ENCODE measurements at places on chromosomes 3 and 15. TPM values are rescaled to one million over a fixed set of nuclear protein-coding genes. Genes with fewer than 3 reads are reported as not detected.

DNA sequence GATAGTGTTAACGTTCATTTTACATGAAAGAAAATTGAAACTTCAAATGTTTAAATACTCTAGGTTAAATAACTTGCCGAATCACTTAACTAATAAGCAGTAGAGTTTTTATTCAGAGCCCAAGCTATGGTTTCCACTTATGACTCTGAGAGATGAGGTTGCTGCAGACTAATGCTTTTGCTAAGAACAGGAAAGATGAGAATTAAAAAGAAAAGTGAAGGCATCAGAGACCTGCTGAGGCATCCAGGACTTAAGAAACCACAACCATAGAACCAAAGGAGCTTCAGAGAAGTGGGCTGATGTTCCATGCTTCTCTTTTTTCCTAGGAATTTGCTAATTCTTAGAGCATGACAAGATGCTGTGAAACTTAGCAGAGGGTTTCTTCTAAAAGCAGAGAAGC is 9.5 kb downstream of the HMG20A start:
- DNase-seq: no peak

The ZNF860 gene
- total RNA-seq: not detected

GRCh38 chr15:69782809-69783208 is 314.9 kb downstream of the TLE3 start:
- peak; percentile 60 for DNase-seq

- DNase-seq: no peak
These were observed 14.7 kb upstream of the SECISBP2L start for GRCh38 chr15:49060710-49061495.

DNA sequence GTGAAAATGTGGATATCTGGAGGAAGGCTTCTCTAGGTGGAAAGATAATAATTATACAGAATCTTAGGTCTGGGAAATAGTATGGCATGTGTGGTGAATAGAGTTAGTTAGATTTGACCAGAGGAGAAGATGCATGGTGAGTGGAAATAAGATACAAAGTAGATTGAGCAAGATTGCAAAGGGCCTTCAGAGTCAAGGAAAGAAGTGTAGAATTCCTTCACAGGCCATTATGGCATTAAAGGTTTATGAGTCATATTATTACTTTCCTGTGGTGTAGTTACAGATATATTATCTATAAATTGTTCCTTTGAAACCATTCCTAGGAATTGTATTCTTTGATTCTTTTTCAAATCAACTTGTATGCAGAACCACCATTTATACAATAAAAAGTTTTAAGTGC is 660.3 kb downstream of the SI start:
- no peak for DNase-seq

The HOMER2 gene
- 85.8 TPM for total RNA-seq

DNA sequence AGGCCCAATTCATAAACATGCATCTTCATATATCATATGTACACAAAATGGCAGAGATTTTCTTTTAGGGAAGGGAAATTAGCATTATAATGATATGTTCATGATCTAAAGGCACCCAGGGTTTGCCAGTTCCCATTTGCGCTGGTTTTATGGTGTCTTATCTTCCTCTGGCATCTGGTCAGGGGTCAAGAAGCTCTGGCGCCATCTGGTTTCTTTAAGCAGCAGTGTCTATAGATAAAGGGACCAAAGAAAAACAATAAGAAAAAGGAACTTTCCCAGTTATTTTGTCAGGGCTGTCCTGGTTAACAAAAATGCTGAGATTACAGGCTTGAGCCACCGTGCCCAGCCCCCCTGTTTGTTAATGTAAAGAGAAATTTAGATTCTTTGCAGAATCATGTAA is 3.3 kb upstream of the DCP1A start:
- no peak for DNase-seq

GRCh38 chr3:61893840-61894566 is 332.6 kb downstream of the PTPRG start:
- no peak for DNase-seq

The CASR gene
- total RNA-seq: not detected

The CD200 gene
- total RNA-seq: 3.2 TPM

DNA sequence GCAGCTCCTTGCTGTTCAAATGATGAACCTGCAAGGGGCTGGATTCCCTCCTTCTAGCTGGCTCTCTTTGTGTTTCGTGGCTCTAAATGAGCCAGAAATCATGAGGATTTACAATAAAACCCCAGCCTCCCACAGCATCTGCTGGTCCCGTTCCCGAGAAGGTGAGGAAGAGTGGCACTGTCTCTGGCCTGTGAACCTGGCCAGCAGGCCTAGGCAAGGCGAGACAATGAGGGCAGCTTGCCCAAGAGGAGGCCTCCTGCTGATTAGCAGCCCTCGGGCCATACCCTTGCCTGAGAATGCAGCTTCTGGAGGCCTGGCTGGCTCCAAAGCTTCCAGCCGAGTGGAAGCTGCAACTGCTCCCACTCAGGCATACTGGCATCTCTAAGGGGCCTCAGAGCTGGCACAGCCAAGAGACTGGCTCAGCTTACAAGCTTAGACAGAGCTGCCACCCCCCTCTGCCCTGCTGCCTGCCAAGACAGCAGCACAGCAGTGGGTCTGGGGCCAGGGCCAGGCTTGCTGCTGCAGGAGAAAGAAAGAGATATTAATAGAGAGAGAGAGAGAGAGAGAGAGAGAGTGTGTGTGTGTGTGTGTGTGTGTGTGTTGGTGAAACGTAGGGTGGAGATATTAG is 76.5 kb downstream of the HMG20A start:
- DNase-seq: peak; percentile 41

The ADCY5 gene
- 79.9 TPM for total RNA-seq

The CLCN2 gene
- total RNA-seq: 5.8 TPM

The NME9 gene
- not detected for total RNA-seq

- DNase-seq: no peak
These were observed 104.4 kb upstream of the C2CD4B start for GRCh38 chr15:62269504-62269903.

- DNase-seq: no peak
These were observed 98.1 kb upstream of the CTNNB1 start for GRCh38 chr3:41101231-41101630.

- DNase-seq: no peak
These were observed 49.5 kb downstream of the TP63 start for GRCh38 chr3:189680723-189681122.

The GUCA1C gene
- not detected for total RNA-seq

The PLA2G4D gene
- total RNA-seq: 2.9 TPM

GRCh38 chr3:129936757-129937156 is 37.8 kb upstream of the TRH start:
- peak; percentile 54 for DNase-seq

The GATM gene
- total RNA-seq: 74.7 TPM

The LIPH gene
- total RNA-seq: 79.7 TPM

DNA sequence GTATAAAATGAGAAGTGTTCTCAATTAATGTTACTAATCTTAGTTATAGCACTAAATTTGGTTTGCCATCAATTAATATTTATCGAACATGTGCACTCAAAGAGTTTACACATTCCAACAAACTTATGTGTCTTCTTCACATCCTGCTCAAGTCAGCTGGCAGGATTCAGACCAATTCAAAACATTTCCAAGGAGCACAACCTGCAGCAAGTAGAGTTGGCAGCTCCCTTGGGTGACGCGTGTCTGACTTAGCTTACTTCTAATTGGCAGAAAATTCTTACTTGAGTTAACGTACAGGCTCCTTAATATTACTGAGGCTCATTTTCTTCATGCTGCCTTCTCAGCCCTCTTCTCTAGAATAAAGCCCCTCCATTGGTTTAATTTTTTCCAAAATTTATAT is 110.4 kb upstream of the PFN2 start:
- no peak for DNase-seq

The GP5 gene
- not detected for total RNA-seq

GRCh38 chr3:151776259-151776740 is 37.6 kb upstream of the AADAC start:
- no peak for DNase-seq

GRCh38 chr3:99878005-99878404 is 60.3 kb downstream of the CMSS1 start:
- DNase-seq: no peak

DNA sequence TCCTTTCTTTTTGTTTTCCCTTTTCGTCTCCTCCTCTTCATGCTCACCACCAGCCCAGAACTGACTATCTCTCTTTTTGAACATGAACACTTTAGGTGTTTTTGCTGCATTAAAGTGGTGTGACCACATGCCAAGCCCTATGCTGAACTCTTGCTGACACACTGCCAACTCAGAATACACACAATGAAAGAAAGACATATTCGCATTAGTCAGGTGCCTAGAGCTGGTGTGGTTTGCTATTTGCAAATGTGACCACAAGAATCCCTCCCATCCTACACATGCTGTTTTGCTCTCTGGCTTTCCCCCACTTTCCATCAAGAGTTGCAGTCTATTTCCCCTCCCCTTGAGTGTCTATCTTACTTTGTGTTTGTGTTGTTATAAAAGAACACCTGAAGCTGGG is 967.8 kb upstream of the CFAP20DC start:
- DNase-seq: no peak

DNA sequence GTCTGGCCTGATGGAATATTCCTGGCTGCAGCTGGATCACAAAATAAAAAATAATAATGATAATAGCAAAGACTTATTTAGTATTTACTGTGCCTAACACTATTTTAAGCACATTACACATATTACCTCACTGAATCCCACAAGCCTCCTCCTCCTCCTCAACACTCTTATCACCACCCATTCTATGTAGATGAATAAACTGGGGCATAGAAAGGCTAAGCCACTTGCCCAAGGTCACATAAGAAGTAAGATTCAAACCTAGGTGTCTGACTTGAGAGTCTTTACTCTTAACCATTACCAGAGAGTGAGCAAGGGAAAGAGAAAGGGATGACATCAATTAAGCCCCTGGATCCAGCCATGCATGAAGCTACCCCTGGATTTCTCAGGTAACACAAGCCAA is 493.1 kb downstream of the SHQ1 start:
- DNase-seq: no peak

DNA sequence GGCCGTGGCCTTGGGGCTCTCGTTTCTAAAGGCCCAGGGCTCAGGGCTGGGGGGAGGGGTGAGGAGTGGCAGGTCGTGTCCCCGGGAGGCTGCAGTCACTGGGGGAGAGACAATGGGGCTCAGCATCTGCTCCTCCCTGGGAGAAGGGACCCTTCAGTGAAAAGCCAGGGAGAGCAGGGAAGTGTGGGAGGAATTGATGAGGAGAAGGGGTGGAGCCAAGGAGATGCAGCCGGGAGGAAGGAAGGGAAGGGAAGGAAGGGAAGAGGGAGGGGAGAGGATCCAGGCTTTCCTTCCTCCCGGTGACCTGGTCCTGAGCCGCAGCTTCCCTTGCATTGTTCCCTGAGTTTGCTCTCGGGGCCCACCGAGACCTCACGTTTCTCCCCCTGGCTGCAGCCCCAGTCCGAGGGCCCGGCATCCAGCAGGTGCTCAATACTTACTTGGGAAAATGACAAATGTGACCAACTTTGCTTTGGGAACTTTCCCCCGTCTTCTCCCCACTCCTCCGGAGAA is 1.4 kb upstream of the ZNF710 start:
- DNase-seq: peak; percentile 80

DNA sequence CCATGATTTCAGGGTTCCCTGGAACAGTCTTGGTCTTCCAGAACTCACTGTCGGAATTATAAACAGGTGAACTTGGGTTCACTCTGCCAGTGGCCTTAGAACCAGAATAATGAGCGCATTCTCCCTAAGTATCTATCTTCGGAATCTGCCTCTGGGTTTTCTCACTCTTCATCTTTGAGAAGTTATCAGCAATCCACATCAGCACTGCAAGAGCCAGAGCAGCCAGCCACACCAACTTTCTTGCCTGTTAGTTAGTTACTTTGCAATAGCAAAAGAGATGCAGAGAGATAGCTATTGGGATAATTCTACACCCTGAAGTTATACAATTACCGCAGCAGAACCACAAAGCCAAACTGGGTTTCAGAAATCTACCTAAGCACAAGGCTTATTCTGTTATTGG is 25.8 kb downstream of the GLB1 start:
- no peak for DNase-seq

- no peak for DNase-seq
These were observed 20.6 kb downstream of the NCK1 start for GRCh38 chr3:136882571-136882970.

The CDHR4 gene
- not detected for total RNA-seq

DNA sequence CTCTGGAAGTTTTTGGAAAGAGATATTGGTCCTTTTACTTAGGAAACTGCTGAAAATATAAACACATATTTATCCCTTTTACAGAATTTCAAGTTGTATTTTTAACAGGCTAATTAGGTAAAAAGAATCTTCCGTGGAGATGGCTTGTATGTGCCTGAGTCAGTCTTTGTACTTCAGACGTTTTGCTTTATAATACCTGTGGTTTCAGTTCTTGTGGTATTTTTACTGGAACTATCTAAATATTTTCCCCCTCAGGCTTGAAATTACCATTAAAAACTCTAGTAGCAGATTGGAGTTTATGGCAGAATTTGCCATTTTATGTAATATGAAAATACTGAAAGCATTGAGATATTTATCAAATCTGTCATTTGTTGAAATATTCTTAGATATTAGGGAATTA is 151.6 kb upstream of the CGNL1 start:
- no peak for DNase-seq

GRCh38 chr3:13385373-13385965 is 34.7 kb downstream of the NUP210 start:
- DNase-seq: no peak

DNA sequence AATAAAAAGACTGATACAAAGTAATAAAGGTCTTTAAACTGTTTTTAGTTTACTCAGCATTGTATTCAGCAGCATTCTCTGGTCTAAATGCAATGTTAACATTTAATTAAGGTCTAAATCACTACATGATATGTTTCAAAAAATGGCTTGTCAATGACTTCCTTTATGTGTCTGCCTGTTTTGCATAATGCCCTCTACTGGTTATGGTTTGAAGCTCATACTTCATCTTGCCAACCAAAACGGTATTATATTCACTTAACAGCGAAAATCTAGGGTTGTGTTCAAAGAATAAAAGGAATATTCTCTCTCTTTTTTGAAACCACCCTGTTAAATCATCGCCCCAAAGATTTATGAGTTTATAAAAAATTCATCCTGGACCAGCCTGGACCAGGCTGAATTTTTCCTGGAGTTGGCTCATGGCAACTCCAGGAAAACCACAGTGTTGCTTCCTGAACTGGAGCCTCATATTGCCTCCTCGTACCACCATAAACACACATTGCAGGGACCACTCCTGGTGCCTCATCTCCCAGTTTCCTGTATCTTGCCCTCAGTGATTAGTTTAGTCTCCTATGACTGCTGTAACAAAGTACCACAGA is 6.7 kb upstream of the NCEH1 start:
- no peak for DNase-seq

DNA sequence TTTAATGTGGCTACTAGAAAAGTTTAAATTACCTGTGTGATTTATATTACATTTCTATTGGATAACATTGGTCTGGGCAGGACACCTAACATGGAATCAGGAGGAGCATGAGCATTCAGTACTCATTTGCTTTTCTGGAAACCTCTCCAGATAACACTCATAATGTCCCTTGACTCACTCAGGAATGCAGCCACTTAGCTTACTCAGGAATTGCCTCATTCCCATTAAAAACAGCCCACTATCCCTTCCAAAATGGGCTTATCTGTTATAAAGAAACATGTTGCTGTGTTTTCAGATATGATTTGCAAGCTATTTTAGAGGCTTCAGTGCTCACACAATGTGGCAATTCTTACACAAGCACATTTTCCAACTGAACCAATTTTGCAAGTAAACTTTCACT is 17.1 kb downstream of the GBE1 start:
- DNase-seq: peak; percentile 17

The MGA gene
- 60.1 TPM for total RNA-seq

The GPR62 gene
- not detected for total RNA-seq

The RHCG gene
- not detected for total RNA-seq

GRCh38 chr15:25797511-25797935 is 65.6 kb downstream of the ATP10A start:
- DNase-seq: no peak

The HRG gene
- total RNA-seq: not detected

All from stomach (tissue), 19 donors.